ENCODE measurements at places on chromosomes 7 and 10.

- DNase-seq = no peak
Observed at GRCh38 chr10:72912736-72913135, 19.2 kb downstream of the OIT3 start.

- no peak for DNase-seq
Observed at GRCh38 chr10:416091-416515, 273.4 kb downstream of the DIP2C start.

GRCh38 chr7:118420888-118421287, 196.4 kb downstream of the ANKRD7 start:
- DNase-seq = no peak

- DNase-seq = no peak
Observed at GRCh38 chr10:112424651-112425050, 22.1 kb downstream of the ZDHHC6 start.

- DNase-seq = no peak
Observed at GRCh38 chr7:44484482-44485313, 5.8 kb downstream of the NUDCD3 start.

DNA sequence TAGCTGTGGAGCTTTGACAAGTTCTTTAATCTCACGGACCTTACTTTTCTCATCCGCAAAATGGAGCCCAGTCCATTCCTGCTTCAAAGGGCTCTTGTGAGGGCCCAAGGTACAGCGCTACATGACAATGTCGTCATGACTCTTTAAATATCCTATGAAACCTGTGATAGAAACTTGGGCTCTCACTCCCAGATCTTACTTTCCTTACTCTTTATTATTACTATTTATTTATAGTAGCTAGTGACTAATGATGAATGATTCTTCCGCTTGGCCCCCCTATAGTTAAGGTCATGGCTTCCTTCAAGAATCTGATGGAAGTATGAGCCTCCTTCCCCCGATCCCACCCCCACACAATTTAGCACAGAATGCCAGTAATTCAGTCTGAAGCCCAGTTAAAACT, 41.9 kb downstream of the RBM20 start:
- no peak for DNase-seq

GRCh38 chr10:121433965-121434364, 164.3 kb downstream of the FGFR2 start:
- no peak for DNase-seq

DNA sequence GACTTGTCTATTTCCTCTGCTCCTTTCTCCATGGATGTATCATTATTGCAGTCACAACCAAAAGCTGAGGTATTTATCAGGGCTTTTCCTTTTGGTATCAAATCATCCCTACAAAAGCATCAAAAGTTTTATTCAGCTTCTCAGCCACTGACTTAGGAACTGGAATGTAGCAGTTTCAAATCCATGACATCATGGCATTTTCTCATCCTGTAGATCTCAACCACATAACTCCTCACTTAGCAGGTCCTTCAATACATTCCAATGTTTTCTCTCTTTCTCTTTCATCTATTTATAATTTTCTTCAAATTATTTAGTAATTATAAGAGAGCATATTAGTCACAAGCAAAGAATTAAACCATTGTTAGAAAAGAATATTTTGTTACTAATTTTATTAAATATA, 537.4 kb upstream of the SORCS1 start:
- no peak for DNase-seq

DNA sequence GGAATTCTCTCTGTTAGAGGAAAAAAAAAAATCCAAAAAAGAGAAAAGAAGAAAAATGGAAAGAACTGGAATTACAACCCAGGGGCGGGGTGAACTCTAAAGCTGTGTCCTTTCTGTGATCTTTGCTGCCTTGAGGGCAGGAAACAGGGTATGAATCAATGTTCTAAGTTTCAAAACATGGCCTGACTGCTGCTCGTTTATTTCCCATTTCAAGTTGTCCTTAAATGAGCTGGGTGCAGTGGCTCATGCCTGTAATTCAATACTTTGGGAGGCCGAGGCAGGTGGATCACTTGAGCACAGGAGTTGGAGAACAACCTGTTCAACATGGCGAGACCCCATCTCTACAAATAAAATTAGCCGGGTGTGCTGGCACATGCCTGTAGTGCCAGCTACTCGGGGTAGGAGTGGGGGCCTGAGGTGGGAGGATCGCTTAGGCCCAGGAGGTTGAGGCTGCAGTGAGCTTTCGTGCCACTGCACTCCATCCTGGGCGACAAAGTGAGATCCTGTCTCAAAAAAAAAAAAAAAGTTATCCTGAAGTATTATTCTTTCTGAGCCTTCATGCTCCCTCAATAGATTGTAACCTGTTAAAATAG, 24.7 kb upstream of the TFAM start:
- DNase-seq = no peak

DNA sequence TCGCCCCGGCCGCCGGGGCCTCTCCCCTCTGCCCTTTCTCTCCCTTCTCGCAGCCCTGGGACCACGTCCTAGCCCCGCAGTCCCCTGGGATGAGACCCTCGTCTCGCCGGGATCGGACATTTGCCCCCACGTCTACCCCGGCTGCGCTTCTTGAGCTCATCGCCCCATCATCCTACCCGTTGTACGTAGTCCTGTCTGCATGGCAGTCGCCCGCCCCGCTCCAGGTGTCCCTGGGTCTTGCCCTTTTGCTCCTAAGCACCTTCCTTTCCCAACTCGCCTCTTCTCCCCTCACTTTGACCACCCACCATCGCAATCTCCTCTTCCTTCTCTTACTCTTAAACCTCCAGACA, 582 bp downstream of the TPST1 start:
- peak; percentile 30 for DNase-seq

- peak; percentile 67 for DNase-seq
Observed at GRCh38 chr7:139095194-139095659, 14.3 kb downstream of the ZC3HAV1 start.

DNA sequence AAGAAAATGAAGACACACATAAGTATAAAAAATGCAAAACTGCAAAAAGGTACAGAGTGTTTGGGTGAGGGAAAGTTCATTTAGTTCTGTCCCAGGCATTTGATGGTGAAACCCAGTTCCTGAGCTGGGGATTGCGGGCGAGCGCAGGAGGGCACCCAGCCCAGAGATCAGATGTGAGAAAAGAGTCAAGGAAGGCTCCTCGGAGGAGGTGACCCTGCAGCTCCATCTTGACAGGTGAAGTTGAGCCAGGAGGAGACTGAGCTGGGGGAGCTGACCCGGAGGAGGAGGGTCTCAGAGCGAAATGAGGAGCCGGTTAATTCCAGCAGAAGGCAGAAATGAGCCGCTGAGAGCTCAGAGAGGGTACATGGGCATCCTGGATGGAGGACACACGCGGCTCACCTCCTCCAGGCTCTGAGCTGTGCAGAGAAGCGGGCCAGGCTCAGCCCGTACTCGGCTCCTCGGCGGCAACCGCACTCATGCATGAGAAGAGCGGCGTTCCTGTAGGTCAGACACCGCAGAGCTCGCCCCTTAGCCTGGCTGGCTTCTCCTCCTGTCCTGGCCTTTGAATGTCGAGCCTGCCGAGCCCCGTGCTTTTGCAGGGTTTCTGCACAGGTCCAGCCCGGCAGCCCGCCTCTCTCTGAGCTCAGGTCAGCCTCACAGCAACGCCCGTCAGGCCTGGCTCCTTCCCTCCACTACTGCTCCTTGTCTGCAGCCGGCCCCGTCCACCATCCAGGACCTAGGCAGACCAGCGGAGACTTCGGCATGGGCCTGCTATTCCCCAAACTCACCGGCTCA, 9.5 kb upstream of the RAMP3 start:
- DNase-seq = no peak

- no peak for DNase-seq
Observed at GRCh38 chr10:26378861-26379294, 59.3 kb upstream of the APBB1IP start.

DNA sequence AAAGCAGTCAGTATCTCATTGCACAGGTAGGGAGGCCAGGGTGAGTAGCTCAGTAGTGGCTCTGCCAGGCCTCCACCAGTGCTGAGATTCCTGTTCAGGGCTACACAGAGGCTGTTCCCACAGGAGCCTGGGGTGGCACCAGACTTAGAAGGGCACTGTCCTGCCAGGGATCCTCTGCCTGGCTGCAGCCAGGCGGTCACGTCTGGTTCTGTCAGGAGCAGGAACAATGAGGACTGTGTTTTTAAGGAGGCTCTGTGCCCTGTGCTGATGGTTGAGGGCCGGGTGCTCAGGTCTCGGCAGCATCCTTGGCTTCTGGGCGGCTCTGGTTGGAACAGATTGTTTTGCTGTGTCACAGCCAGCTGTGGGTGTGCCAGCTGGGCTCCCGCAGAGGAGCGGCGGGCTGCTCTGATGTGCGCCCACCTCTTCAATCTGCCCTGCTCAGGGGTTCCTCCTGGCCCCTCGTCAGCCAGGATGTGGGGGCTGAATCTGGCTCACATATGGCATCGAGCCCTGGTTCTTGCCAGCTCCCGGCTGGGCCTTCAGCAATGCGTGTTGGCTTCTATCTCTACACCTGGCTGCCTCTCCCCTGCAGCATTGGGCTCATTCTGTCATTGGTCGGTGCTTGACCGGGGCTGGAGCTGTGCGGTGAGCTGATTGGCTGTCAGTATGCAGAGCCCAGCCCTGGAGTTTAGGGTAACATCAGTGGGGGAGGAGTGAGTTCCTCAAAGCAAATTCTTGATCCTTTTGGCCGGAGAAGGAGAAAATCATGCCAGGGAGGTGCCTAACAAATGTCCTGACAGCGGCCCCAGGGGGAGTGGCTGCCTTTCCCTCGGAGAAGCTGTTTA, 41.2 kb downstream of the TACR2 start:
- no peak for DNase-seq

Measured in stimulated activated naive CD8-positive, alpha-beta T cell treated with anti-CD3 and anti-CD28 coated beads, Interleukin-15, Interleukin-2, amounts not matched to agents 100 U/mL and 50 U/mL, for 24 hours (primary cell).